ENCODE measurements at places on chromosomes 1 and 21.

DNA sequence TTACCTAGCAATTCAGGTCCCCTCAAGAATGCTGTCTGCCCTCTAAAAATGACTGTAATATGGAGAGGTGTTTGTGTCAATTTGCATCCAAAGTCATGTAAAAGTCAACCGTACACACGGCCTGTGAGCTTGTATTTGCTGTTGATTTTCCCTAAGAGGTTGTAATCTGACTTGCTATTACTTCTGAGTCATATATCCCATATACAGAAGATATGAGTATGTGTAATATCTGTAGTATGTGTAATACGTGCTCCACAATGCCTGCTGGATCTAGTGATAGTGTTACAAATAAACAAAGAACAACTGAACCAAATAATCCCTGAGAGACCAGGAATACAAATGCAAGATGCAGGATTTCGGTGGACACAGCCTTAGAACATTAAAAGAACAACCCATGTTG is 1.4 kb upstream of the KCNJ6 start:
- DNase-seq: no peak

DNA sequence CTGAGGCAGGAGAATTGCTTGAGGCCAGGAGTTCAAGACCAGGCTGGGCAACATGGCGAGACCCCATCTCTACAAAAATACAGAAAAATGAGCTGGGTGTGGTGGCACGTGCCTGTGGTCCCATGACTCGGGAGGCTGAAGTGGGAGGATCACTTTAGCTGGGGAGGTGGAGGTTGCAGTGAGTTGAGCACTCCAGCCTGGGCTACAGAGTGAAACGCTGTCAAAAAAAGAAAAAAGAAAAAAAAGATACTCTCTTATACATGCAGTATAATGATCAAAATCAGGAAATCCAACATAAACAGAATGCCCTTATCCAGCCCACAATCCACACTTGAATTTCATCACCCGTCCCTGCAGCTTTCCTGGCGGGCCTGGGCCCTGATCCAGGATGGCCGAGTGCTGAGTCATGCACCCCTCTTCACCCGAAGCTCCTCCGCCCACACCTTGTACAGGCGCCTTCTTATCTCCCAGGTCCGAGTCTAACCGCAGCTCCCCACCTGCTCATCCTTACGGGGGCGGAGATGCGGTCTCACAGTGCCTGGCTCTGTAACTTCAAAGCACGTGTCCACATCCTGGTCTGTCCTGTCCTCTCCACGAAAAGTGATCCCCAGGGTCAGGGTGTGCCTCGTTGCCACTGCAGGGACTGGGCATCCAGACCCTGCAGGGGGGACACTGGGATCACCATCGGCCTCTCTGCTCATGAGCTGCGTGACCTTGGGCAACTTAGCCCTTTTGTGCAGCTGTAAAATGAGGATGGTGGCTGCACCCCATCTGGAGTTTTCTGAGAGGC is 120.2 kb upstream of the SLC45A1 start:
- DNase-seq: no peak

DNA sequence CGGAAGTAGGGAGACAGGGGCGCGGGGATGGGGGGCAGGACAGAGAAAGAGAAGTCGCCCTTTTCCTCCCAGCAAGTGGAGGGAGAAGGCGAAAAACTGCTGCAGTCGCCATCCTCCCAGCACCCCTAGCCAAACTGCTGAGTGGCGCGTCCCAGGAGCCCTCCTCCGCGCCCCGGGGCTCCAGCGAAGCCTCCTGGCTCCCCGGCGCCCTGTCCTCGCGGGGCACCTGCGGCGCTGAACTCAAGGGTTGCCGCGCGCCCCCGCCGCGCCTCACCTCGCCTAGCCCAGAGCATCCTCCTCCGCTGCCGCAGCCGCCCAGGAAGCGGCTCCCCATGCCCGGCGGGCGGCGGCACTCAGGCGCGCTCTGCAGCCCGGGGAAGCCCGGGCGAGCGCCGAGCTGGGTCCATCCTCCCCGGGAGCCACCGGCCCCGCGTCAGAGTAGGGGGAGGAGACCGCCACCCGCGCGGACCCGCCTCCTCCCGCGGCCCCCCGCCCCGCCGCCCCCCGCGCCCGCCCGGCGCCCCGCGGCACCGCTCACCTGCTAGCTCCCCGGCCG is at the start of gene DAB1:
Gene DAB1 (minus strand): TSS at position 405 of the 556 bp plus-strand sequence. CDS start 133,030 bp downstream, outside the sequence.
- DNase-seq: no peak

DNA sequence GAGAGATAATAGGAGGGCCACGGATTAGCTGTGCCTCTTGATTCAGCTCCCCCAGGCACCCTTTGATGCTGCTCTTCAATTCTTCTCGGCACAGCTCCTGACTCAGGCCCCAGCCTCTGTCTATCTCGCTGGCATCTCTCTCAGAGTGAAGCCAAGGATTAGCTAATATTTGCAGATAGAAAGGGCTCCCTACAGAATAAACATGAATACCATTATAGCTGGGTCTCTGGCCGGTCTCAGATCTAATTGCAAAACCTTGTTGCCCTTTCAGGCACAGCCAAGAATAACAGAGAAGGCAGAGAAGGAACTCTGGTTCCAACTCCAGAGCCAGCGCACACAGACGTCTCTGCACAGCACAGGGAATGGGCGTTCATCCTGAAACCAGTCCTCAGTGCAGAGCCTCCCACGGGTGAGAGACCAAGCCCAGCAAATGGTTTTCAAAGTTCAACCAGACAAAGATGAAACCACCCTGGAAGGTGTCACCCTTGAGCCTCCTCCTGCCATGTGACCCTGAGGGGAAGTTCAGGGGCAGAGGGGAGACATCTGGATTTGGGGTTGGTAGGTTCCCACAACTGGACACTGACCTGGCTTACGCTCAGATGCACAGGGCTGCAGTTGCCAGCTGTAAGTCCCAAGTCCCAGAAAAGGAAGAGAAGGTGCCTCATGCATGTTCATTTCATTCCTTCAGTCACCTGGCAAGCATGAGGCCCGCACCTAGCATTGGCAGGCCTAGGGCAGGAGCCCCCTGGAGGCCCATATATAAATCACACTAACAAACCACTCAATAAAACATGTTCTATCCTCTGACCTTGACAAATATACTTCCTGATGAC is 394.0 kb downstream of the NPHP4 start:
- no peak for DNase-seq

- DNase-seq: no peak
Measured at GRCh38 chr1:200238311-200238710, 171.5 kb downstream of the ZNF281 start.
